Smooth muscle cell of bladder (primary cell): ENCODE measurements at places on chromosomes 13 and 19. TPM values are rescaled to one million over a fixed set of nuclear protein-coding genes. Genes with fewer than 3 reads are reported as not detected.

The CGB3 gene
- not detected in 2 replicates for total RNA-seq

The RNF113B gene
- total RNA-seq = not detected in 2 replicates

The TYROBP gene
- not detected in 2 replicates for total RNA-seq

The FAM98C gene
- total RNA-seq = 5.7 and 6.7 TPM in 2 replicates

The N4BP2L1 gene
- 2.0 and 2.4 TPM in 2 replicates for total RNA-seq

The HPN gene
- total RNA-seq = under 0.01 and 0.18 TPM in 2 replicates

The PTH2 gene
- total RNA-seq = not detected in 2 replicates

The VSTM1 gene
- not detected in 2 replicates for total RNA-seq

The SIGLEC11 gene
- not detected in 2 replicates for total RNA-seq

The TEX29 gene
- 0.09 and 0.28 TPM in 2 replicates for total RNA-seq

The OR7C1 gene
- not detected in 2 replicates for total RNA-seq

The TMEM190 gene
- total RNA-seq = 0.28 TPM in 1 of 2 replicates, not detected in the other

The FGF22 gene
- under 0.01 and 0.09 TPM in 2 replicates for total RNA-seq

The SAFB2 gene
- 26.5 and 38.3 TPM in 2 replicates for total RNA-seq

The ZNF575 gene
- total RNA-seq = 0.14 and 0.28 TPM in 2 replicates

The LATS2 gene
- 13.5 and 13.8 TPM in 2 replicates for total RNA-seq

The CCDC169 gene
- total RNA-seq = 2.3 and 4.3 TPM in 2 replicates

The ZNF440 gene
- total RNA-seq = 7.5 and 7.7 TPM in 2 replicates

The ATXN8OS gene
- total RNA-seq = not detected in 2 replicates

The SBSN gene
- total RNA-seq = 2.1 and 9.3 TPM in 2 replicates

The TTYH1 gene
- total RNA-seq = not detected in 2 replicates

The KCNRG gene
- 4.6 and 7.7 TPM in 2 replicates for total RNA-seq

The PLPP2 gene
- 14.4 and 22.1 TPM in 2 replicates for total RNA-seq

The ZNF724 gene
- total RNA-seq = 1.4 and 1.6 TPM in 2 replicates

The AMER2 gene
- not detected in 2 replicates for total RNA-seq

The ZNF226 gene
- total RNA-seq = 21.1 and 22.9 TPM in 2 replicates

The ZNF66 gene
- total RNA-seq = 0.37 and 0.71 TPM in 2 replicates

The SIGLEC9 gene
- 0.09 TPM in 1 of 2 replicates, not detected in the other for total RNA-seq

The ANGPTL4 gene
- 1.1 and 7.9 TPM in 2 replicates for total RNA-seq

The CELF5 gene
- 0.09 TPM in 1 of 2 replicates, not detected in the other for total RNA-seq

The DNAAF3 gene
- 0.09 and 0.14 TPM in 2 replicates for total RNA-seq

The FFAR2 gene
- not detected in 2 replicates for total RNA-seq

The ZNF223 gene
- 4.1 TPM in 2 replicates for total RNA-seq

The PTPRH gene
- total RNA-seq = 2.1 and 5.5 TPM in 2 replicates

The C19orf81 gene
- not detected in 2 replicates for total RNA-seq

The PCCA gene
- 40.4 and 45.9 TPM in 2 replicates for total RNA-seq

The TMEM86B gene
- total RNA-seq = 1.1 and 1.2 TPM in 2 replicates

The DHX34 gene
- total RNA-seq = 5.0 and 6.2 TPM in 2 replicates

The CDX2 gene
- under 0.01 TPM in 1 of 2 replicates, not detected in the other for total RNA-seq

The ZNF525 gene
- 4.4 and 10.0 TPM in 2 replicates for total RNA-seq

The ZSCAN5A gene
- 6.0 and 6.7 TPM in 2 replicates for total RNA-seq

The RPL28 gene
- total RNA-seq = 239 and 254 TPM in 2 replicates

The DCLK1 gene
- total RNA-seq = 1.8 and 6.0 TPM in 2 replicates
